Activated T-helper 2 cell treated with anti-CD3 and anti-CD28 coated beads, Interferon-gamma antibody, Interleukin-2, Interleukin-4, amounts not matched to agents 10 μg/mL and 5 μg/mL and 100 μg/mL, durations not matched to agents 14 hours and 24 hours and 36 hours (primary cell): ENCODE measurements at places on chromosomes 6 and 20.
A peak's percentile ranks its signal among the peaks of the same experiment; 100 is the strongest.

- H3K4me3 ChIP-seq: no peak overlapping the region
- no peak for DNase-seq
- H3K27ac ChIP-seq: no peak overlapping the region
These were observed 84.6 kb downstream of the TRDN start for GRCh38 chr6:123551939-123552707.

- no peaks in the 10 kb centered on the region for H3K4me1 ChIP-seq
- no peak for DNase-seq
- H3K36me3 ChIP-seq: no peaks in the 10 kb centered on the region
These were observed 8.9 kb upstream of the RFPL4B start for GRCh38 chr6:112338166-112338709.

DNA sequence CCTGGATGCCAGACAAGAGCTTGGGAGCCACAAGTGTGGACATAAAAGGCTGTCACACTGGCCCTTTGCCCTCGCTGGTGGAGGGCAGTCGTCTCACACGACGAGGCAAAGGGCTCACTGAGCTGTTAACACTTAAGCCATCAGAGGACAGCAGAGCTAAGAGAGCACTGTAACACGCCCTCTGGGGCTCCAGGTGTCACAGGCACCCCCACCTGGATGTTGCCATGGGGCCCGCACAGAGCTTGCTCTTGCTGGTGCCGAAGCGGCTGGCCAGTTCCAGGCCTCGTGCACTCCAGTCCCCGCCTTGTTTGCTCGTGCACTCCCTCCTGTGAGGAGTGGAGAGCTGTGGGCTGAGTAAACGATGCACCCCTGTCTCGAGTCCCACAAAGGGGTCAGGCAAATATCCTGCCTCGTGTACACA is 37.4 kb downstream of the SLC35D3 start:
- no peak overlapping the region for H3K4me3 ChIP-seq
- no peak for DNase-seq
- peaks cover 5% of the 10 kb centered on the region for H3K4me1 ChIP-seq
- peaks cover 28% of the 10 kb centered on the region for H3K27me3 ChIP-seq
- no peak overlapping the region for H3K27ac ChIP-seq

GRCh38 chr6:42366999-42367352 is 84.8 kb downstream of the TRERF1 start:
- peaks cover 22% of the 10 kb centered on the region for H3K36me3 ChIP-seq
- peak overlapping the region; percentile 84 for H3K27ac ChIP-seq
- H3K4me3 ChIP-seq: peak overlapping the region; percentile 47
- no peaks in the 10 kb centered on the region for H3K27me3 ChIP-seq
- H3K4me1 ChIP-seq: peaks cover 58% of the 10 kb centered on the region
- DNase-seq: no peak

GRCh38 chr20:12984069-12984765 is 24.6 kb upstream of the SPTLC3 start:
- no peaks in the 10 kb centered on the region for H3K36me3 ChIP-seq
- peaks cover 2% of the 10 kb centered on the region for H3K27me3 ChIP-seq
- H3K4me3 ChIP-seq: no peak overlapping the region
- no peaks in the 10 kb centered on the region for H3K4me1 ChIP-seq
- no peak overlapping the region for H3K27ac ChIP-seq

DNA sequence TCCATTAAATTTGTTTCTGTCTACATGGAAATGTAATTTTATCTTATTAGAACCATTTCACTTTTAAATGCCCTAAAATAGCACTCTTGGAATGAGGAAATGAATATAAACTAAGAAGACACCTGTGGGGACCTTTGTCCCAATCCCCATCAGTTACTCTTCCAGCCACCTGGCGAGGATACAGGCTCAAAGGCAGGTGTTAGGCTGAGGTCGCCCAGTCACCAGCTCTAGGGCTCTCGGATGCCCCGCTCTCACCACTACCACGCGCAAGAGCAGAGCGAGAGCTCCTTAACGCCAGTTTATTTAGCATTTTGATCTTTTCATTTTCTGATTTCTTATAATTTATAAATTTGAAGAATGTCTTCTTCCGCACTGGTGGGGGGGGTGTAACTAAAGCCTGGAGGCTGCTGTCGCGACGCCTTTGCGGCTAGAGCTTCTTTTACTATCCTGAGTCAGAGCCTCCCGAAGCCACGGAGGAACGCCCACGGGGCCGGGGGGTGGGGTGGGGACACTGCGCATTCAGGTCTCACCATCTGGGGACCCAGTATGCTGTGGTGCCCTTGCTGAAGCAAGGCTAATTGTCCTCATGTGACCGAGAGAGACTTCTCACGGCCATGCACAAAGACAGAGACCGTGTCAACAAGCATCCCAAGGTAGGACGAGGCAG is 38.7 kb upstream of the AFDN start:
- H3K4me1 ChIP-seq: no peaks in the 10 kb centered on the region
- no peak overlapping the region for H3K4me3 ChIP-seq
- DNase-seq: no peak

DNA sequence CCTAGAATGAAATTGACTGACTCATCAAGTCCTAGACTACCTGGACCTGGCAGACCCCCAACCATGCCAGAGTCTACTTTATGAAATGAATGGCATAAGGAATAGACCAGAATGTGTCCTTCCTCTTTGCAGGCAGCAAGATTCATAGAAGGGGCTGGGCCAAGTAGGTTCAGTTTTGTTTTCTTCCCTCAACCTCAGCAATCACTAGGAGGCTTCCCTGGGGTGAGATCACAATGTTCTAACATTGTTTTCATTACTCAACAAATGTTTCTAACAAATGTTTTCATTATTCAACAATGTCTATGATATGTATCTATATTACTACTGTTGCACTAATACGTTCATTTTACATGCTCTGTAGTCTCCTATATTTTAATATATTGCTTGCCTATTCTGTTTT is 8.4 kb upstream of the FAM162B start:
- DNase-seq: no peak
- H3K4me1 ChIP-seq: no peaks in the 10 kb centered on the region
- no peak overlapping the region for H3K27ac ChIP-seq
- H3K4me3 ChIP-seq: no peak overlapping the region
- no peaks in the 10 kb centered on the region for H3K36me3 ChIP-seq
- peaks cover 9% of the 10 kb centered on the region for H3K27me3 ChIP-seq

DNA sequence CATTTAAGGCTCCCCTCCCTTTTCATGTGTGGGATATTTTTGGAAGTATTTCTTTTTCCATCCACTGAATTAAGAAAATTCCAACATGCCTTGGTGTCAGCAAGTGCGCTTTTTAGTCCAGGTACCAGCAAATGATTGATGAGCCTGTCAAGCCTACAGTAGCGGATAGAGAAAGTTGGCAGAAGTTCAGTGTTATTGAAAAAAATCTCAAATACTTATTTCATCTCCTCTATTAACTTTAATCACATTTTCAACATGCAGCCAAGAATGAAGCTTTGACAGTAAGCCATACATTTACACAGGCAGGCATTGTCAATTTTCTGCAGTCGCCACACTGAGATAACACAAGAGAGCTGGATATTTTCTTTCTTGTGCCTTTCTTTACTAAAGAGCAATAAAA is 50.4 kb downstream of the BLOC1S5 start:
- H3K36me3 ChIP-seq: peaks cover 20% of the 10 kb centered on the region
- no peaks in the 10 kb centered on the region for H3K27me3 ChIP-seq
- H3K4me3 ChIP-seq: no peak overlapping the region
- DNase-seq: no peak

DNA sequence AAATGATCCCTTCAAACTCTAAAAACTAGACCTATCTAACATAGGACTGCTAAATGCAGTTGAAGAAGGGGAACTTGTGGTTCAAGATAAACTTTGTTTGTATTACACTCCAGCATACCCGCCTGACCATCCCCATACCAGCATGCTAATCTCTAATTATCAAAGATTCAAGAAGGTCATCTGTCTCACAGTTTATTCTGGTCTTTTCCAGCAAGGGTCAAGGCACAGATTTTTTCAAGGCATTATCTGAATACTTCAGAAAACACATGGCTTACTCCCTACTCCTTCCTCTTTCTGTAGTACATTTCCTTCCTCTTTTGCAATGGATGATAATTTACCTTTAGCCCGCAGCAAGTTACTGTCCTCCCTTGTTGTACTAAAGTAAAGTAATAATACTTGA is 174.1 kb downstream of the PKHD1 start:
- no peak overlapping the region for H3K27ac ChIP-seq
- no peak for DNase-seq
- H3K4me3 ChIP-seq: no peak overlapping the region
- no peaks in the 10 kb centered on the region for H3K4me1 ChIP-seq
- H3K27me3 ChIP-seq: peaks cover 4% of the 10 kb centered on the region

DNA sequence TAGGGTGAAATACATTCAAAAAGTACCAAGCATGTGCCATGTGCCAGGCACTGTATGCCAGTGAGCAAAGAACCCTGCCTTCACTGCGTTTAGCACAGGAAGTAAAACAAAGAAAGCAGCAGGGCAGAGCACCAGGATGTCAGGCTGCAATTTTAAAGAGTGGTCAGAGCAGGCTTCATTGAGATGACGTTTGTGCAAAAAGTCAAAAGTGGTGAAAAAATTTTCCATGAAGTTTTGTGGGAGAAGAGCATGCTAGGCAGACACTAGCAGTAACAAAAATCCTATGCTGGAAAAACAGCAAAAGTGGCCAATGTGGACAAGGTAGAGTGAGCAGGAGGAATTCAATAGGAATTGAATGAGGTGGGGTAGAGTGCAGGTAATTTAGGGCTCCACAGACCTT is 31.3 kb downstream of the AKIRIN2 start:
- H3K27ac ChIP-seq: no peak overlapping the region
- peaks cover 10% of the 10 kb centered on the region for H3K4me1 ChIP-seq
- H3K4me3 ChIP-seq: no peak overlapping the region

DNA sequence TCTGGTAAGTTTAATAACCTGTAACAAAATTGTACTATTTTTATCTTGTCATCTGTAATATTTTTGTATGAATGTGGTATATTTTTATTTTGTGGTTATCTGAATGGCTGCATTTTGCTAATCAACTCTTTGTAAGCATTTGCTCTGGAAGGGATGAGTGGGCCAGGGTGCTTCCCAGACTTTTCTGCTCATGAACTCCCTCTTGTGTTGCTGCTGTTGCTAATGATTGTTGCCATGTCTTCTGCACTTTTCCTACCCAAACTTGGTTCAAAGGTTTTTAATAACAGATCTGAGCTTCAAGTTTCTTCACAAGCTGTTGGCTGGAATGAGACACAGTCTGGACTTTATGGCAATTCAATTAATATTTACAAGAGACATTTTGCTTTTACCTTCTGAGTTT is 1005.7 kb downstream of the HACE1 start:
- no peaks in the 10 kb centered on the region for H3K36me3 ChIP-seq
- no peak for DNase-seq
- H3K4me1 ChIP-seq: no peaks in the 10 kb centered on the region
- no peak overlapping the region for H3K27ac ChIP-seq
- no peak overlapping the region for H3K4me3 ChIP-seq
- no peaks in the 10 kb centered on the region for H3K27me3 ChIP-seq

DNA sequence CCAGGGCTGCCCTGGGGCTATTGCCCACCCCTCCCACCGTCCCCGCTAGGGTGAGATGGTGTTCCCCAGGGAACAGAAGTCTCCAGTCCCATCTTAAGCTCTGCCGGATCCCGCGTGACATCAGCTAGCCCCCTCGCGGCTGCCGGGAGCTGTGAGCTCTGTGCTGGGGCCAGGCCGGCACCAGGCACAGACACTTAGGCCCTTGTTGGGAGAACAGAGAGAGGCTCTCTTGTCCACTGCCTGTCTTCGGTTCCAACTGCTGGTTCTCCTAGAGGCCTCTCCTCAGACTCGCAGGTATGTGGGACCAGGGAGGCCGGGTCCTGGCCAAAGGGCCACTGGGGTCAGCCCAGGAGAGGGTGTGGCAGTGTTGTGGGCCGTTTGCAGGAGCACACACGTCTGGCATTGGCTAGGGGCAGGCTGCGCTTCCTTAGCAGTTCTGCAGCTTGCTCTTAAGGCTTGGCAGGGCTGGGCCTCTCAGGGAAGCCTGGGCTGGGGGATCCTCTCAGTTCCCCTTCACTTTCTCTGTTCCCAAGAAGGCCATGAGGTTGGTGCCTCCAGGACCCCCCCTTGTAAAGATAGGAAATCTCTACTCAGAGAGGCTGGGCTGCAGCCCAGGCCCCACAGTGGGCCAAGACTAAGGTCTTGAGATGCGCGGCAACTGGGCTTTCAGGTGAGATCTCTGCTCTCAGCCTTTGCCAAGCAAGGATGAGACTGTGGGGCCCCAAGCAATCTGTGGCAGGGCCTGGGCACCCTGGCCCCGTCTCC is 6.3 kb downstream of the SGK2 start:
- no peaks in the 10 kb centered on the region for H3K27me3 ChIP-seq
- no peak overlapping the region for H3K4me3 ChIP-seq

DNA sequence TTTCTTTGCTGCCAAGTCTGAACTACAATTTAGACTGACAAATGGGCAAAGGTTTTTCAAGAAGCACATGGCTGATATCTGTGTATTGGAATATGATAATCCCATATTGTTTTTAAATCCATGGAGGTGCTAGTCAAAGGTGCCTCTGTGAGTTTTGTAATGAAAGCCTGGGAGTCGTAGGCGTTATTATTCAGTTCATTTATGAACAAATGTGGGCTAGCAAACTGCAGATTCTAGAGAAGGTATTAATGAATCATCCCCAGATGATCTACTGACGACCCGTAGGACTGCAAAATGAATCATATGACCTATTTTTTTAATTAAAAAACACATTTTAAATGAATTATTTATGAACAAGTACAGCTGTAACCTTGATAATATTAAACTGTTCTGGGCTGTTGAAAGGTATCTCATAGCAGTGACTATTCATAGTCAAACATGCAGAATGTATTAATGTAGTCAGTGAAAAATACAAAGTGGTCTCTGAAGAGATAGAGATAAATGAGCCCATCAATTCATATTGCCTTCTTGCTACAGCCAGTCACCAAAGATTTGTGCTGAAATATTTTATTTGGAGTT is 1317.8 kb upstream of the MAP3K7 start:
- H3K36me3 ChIP-seq: no peaks in the 10 kb centered on the region
- no peak for DNase-seq
- no peaks in the 10 kb centered on the region for H3K27me3 ChIP-seq
- H3K4me3 ChIP-seq: no peak overlapping the region
- no peak overlapping the region for H3K27ac ChIP-seq

DNA sequence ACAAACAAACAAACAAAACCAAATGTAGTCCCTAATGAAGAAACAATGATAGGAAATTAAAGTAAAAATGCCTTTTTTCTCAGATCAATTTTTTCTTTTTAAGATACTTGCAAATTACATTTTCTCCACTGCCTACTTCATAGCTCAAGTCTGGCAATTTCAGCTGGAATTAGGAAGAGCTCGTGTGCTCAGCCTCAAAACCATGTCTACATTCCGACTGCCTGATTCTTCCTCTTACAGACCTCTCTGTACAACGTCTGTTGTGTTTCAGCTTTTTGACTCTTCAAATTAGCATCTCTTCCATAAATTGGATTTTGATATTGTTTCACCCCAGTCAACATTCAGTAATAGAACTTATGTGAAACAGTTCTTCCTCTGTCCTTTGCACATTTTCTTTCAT is 9.3 kb upstream of the EDN1 start:
- peaks cover 33% of the 10 kb centered on the region for H3K27me3 ChIP-seq
- no peak overlapping the region for H3K4me3 ChIP-seq
- H3K27ac ChIP-seq: no peak overlapping the region
- no peak for DNase-seq

DNA sequence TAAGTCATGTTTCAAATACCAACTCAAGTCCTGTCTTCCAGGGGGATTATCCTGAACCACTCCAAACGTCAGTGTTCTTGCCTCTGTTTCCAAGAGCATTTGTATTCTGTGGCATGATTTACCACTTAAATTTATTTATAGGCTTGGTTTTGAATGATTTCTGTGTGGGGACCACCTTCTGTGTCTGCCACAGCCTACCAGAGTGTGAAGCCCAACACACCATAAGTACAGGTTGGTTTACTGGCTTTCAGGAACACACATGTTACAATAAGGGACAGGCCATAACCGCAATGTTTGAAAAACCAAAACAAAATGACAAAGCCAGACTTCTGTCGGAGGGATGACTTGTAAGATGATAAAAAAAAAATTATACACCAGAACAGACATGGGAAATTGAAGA is 56.5 kb upstream of the MAP3K7 start:
- no peak for DNase-seq
- H3K4me3 ChIP-seq: no peak overlapping the region
- H3K27ac ChIP-seq: no peak overlapping the region
- H3K27me3 ChIP-seq: peaks cover 22% of the 10 kb centered on the region
- no peaks in the 10 kb centered on the region for H3K36me3 ChIP-seq
